ENCODE measurements at places on chromosomes 1 and 21.

- no peak for DNase-seq
These were observed 8.9 kb downstream of the CACHD1 start for GRCh38 chr1:64478594-64479470.

GRCh38 chr1:174258148-174258550, 98.8 kb downstream of the RABGAP1L start:
- peak; percentile 37 for DNase-seq

DNA sequence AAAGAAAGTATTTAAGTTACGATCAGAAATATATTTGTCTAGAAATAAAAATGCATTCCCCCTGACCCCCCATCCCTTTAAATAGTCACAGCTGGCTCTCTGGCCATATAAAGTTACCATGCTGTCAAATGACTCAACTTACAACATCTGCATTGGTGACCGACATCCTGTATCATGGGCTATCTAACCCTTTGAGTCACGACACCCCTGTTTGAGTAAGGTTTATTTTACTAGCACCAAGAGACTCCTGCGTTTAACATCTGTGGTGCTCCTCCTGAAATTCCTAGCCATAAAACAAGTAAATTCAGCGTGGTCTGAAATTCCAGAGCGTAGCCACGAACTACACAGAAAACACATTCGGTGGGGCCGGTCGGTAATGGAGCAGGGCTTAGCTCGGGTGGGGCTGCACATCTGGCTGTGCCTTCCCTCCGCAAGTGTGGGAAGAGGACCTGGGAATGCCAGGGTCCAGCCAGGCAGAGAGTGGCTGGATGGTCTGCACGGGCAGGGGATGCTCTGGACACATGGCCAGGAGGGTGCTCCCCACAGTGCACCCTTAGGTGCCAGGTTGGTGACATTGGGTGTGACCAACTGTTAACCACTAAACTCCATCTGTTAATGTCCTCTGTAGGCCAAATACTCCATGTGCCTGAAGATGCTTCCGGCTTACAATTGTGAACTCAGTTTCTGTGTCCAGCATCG, 53.0 kb upstream of the CLDN14 start:
- no peak for DNase-seq

DNA sequence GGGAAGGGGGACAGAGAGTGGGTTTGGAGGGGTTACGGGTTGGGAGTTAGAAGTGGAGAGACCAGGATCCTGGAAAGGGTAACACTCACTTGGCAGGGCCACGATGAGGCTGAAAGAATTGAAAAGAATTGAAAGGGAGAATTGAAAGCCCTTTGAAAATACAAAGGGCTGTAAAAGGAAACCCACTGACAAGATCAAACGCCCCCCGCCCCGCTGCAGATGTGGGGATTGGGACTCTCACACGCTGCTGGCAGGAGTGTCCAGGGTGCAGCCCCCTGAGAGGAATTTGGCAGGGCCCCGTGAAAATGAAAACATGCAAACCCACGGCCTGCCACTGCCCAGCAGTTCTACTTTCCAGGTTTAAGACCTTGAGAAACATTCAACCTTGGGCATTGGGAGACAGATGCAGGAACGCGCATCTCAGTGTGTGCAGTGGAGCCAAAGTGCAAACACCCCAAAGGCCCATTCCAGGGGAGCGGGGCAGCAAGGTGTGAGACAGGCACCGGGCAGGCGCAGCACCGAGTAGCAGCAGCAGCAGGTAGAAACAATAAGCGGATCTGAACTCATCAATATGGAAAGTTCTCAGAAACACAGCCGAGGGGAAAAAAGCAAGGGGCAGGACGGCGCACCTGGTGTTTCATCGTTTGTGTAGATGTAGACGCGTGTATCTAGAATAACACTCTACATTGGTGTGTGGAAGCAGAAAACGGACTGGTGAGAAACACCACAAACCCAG, 8.3 kb upstream of the TNFRSF1B start:
- DNase-seq = no peak

GRCh38 chr1:100231721-100232120, 17.9 kb downstream of the DBT start:
- no peak for DNase-seq

GRCh38 chr1:49552101-49552500, 471.7 kb downstream of the AGBL4 start:
- no peak for DNase-seq

GRCh38 chr1:175129997-175130648, 62.5 kb downstream of the KIAA0040 start:
- DNase-seq = peak; percentile 62

- no peak for DNase-seq
These were observed 11.3 kb downstream of the PODN start for GRCh38 chr1:53073287-53073686.

DNA sequence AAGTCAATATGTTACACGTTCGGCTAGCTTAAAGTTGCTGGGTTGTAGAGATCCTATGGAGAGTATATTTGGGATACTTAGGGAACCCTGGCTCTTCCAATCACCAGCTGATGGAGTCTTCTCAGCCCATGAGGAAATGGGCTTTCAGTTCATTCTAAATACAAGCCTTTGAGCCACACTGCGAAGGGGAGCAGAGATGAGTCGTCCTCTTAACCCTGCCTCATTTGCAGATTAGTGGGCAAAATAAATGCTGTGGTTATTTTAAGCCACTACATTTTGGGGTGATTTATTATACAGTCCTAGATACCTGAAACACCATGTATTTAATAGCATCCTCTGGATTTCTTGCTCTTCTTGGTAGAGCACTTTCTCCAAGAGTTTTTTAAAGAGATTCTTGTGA, 19.0 kb upstream of the VCAM1 start:
- no peak for DNase-seq

DNA sequence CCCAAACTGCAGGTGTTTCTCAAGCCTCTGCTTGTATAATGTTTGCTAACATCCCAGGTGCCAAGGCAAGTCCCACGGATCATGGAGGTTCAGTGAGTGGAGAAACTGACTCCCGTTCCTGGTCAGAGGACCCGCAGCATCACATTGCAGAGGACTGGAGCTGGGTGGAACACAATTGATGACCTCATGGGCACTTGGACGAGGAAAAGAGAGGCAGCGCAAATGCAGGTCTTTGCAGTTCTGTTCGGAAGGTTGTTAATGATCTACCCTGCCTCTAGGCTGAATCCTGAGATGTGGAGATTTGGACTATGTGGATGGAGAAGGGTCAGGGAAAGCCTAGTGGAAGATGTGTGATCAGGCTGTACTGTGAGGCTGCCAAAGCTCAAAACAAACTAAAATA, 192.9 kb downstream of the DUSP10 start:
- DNase-seq = no peak

DNA sequence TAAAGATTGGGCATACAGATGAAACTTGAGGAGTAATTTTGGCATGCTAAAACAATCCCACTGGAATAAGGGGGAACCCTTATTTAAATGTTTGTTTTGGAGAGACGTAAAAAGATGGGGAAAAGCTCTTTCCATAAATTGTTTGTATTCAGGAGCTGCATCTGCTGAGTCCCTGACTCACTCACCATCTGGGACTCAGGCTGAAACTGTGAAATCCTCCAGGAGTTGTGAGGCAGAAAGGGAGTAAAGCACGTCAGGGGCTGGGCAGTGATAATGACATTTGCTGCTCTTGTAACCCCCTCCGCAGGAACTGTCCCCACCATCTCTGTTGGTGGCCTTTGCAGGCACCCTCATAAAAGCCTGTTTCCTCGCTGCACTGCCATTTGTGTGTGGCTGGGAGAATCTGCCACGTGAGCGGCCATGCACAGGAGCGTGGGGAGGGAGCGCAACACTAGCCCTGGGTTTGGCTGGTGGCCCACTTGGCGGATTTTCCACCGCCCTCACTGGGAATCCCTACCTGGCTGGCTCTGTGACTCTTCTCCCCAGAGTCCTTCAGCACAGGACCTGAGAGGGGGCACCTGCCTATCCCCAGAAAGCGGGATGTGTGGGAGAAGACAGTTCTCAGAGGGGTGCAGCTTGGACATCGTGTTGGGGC, 45.3 kb downstream of the ZSCAN20 start:
- DNase-seq = no peak

GRCh38 chr1:116947092-116947860, 37.6 kb downstream of the PTGFRN start:
- no peak for DNase-seq

GRCh38 chr1:6507037-6507428, 15.6 kb upstream of the PLEKHG5 start:
- DNase-seq = no peak

DNA sequence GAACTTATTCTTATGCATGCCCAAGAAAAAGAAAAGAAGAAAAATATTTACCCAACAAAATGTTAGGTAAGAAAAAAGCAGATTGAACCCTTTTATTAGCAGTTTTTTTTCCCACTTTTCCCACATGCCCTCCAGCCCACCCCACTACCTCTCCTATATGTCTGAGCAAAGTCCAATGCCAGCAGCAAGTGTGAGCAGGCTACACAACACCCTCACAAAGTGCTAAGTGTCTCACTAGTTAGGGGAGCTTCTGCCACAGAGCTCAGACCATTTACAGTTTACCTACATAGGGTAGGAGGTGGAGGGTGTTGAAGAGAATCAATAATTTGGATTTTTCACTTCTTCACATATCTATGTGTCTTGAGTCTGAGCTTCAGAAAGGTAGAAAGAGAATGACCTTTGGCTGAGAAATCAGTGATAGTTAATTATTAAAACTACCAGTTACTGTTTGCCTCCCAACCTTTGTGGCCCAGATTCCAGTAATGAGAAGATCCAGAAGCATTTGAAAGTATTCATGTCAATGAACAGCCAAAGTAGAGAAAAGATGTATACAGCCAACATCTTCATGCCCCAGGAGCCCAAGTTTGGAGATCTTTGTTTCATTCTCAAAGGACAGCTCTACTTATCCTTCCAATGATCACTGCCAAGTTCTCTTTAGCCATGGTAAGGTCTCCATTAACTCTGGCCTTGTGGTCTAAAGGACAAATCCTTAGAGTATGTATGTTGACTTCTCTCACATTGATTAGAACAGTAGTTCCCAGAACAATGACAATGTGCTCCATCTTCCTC, 26.2 kb downstream of the OR10J5 start:
- DNase-seq = no peak

GRCh38 chr1:109925159-109925990, 14.7 kb downstream of the CSF1 start:
- DNase-seq = no peak

DNA sequence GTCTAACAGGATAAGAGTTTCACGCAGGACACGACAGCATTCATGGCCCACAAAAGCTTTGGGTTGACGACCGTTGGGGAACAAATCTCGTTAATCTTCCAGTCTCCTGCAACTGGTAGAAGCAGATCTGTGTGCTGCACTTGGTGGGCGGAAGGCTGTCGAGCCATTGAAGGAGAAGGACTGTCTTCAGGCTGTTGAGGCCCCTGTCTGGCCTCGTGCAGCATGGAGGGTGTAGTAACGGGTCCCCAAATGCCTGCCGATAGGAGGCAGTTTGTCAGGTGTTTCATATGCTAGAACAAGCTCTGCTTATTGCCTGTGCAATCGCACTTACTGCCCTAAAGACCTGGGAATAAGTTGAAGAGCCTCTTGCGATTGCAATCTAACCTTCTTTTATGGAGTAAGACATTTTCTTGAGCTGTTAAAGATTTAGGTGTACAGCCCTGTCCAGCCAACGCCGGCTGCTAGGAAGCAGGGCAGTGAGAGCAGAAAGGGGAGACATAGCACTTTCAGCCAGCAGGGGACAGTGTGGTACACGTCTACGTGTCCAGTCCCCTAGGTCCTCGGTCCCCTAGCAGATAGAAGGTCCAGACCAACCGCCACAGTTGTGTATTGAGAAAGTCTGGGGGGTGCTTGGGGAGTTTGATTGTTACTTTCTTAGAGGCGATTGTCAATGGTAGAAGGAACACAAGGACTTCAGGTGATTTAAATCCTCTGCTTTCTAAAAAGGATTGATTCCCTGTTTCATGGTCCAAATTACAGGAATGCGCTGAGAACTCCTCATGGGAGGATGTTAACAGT, 102.3 kb upstream of the TMPRSS2 start:
- no peak for DNase-seq

GRCh38 chr1:114979278-114979891, 50.2 kb upstream of the TSHB start:
- peak; percentile 36 for DNase-seq

- no peak for DNase-seq
These were observed 5.3 kb downstream of the UAP1 start for GRCh38 chr1:162566870-162567269.

- DNase-seq = no peak
These were observed 134.3 kb downstream of the MATN1 start for GRCh38 chr1:30589083-30589482.

DNA sequence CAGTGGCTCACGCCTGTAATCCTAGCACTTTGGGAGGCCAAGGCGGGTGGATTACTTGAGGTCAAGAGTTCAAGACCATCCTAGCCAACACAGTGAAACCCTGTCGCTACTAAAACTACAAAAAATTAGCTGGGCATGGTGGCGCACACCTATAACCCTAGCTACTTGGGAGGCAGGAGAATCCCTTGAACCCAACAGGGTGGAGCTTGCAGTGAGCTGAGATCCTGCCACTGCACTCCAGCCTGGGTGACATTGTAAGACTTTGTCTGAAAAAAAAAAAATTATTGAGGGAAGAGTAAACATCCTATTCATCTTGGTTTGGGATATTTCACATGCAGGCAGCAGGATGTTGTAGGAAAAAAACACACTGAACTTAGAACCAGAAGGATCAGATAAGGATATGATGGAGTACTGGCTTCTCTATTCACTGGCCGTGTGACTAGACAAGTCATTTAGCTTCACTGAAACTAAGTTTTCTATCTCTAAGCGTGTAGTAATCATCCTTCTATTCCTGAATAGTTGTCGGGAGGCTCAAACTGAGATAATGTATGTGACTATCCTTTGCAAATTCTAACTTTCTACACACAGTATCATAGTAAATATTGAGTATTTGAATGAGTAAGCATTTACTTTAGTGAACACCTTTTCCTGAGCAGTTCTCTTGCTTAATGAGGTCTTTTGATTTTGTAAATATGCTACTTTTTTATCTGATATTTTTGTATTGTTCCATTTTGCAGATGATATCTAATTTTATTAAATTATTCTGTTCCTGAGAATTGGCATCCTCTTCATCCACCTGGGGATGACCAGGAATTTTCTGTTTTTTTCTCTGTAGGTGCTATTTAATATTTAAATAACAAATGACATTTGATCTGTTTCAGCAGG, 18.2 kb downstream of the CAP1 start:
- no peak for DNase-seq

DNA sequence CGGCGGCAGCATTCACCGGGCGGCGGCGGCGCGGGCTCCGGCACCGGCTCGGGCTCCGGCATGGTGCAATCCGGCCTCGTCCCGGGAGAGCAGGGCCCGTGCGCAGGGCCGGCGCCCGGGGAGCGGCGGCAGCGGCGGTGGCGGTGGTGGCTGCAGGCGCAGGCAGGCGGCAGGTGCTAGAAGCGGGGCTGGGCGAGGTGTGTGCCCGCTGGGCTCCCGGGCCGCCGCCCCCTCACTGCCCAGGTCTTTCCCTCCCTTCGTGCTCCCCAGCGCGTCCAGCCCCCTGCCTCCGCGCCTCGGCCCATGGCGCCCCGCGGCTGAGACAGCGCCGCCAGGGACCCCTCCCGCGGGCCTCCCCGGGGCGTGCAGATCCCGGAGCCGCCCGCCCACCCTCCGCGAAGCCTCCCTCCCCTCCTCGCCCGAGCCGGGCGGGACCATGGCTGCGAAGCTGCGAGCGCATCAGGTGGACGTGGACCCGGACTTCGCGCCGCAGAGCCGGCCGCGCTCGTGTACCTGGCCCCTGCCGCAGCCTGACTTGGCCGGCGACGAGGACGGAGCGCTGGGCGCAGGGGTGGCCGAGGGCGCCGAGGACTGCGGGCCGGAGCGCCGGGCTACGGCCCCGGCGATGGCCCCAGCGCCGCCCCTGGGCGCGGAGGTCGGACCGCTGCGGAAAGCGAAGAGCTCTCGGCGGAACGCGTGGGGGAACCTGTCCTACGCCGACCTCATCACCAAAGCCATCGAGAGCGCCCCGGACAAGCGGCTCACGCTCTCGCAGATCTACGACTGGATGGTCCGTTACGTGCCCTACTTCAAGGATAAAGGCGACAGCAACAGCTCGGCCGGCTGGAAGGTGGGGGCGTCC, 492 bp downstream of the FOXO6 start:
- DNase-seq = no peak

Data from NCI-H187 (cell line).